Omental fat pad (tissue), 4 donors: ENCODE measurements at places on chromosomes 16 and 17. TPM values are rescaled to one million over a fixed set of nuclear protein-coding genes. Genes with fewer than 3 reads are reported as not detected.

DNA sequence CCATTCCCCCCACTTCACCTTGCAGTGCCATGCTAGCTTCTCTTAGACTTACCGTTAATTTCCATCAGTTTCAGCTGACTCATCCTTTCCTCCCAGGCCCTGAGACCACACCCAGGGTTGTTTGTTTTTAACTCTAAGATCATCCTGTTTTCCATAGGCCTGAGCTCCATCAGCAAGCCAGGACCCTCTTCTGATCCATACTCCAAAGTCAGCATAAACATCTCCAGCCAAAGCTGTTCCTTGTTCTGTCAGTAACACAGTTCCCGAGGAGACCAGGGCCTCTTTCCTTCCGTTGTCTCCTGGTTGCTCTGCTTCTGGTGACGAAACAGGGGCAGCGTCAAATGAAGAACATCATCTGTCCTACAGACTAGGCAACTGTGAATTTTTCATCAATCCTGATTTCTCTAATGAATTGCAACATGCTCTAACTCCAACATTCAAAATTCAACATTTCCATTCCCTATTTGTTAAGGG lies 83.8 kb upstream of the HNF1B start:
- DNase-seq, result no peak

GRCh38 chr16:55081622-55082590 lies 151.2 kb downstream of the IRX5 start:
- DNase-seq, result no peak

GRCh38 chr17:47095268-47095667 lies 93.8 kb downstream of the CDC27 start:
- no peak for DNase-seq

DNA sequence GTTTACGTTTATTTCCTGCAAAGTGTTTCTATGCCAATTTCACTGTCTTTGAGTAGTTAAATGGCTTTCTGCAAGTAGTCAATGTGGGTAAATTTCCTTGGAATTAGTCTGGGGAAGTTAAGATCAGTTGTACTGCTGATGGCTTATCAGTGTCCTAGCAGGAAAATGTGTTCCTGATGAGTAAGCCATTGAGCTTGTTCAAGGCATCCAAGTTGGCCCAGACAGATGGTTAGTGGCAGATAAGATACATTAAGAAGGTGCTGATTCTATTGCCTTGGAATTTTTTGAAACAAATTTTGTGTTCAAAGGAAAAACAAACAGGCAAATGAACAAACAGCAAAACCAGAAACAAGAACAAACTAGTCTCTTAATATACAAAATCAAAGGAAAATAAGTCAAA lies 258.4 kb downstream of the MAP2K6 start:
- no peak for DNase-seq

DNA sequence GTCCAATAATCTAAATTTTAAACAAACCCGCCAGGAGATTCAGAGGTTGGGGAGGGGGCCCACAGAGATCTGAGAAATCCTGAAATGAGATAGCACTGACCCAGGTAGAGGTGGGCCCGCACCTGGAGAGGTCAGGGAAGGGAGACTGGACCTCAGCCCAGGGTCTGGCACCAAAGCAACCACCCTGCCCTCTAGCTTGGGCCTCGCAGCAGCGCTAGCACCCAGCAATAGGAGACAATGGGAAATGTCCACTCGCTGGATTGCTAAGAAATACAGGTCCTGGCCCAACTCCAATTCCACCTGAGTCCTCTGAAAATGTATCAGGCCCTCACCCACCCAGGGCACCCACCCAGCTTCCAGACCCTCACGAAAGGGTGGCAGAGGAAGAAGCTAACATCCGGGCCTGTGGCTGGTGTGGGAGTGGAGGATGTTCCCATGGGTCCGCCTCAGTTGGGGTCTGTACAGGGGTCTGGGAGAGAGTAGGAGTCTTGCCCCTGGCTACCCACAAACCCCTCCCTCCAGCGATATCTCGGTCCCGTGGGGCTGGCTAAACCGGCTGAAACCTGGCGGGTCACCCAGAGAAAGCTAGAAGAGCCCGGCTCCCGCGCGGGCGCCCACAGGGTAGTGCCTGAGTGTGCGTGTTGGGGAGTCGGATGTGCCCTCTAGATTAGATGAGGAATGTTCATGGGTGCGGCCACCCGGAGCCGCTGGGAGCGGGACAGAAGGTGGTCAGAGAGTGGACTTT lies 1.1 kb downstream of the PLLP start:
- DNase-seq, result no peak

The ZDHHC1 gene
- total RNA-seq, result 9.3 TPM

The SLC6A2 gene
- total RNA-seq, result not detected

The CALB2 gene
- 98.1 TPM for total RNA-seq

The MARVELD3 gene
- total RNA-seq, result not detected
